Iris pigment epithelial cell (primary cell): ENCODE measurements at places on chromosomes 1 and 21.
A peak's percentile ranks its signal among the peaks of the same experiment; 100 is the strongest.

DNA sequence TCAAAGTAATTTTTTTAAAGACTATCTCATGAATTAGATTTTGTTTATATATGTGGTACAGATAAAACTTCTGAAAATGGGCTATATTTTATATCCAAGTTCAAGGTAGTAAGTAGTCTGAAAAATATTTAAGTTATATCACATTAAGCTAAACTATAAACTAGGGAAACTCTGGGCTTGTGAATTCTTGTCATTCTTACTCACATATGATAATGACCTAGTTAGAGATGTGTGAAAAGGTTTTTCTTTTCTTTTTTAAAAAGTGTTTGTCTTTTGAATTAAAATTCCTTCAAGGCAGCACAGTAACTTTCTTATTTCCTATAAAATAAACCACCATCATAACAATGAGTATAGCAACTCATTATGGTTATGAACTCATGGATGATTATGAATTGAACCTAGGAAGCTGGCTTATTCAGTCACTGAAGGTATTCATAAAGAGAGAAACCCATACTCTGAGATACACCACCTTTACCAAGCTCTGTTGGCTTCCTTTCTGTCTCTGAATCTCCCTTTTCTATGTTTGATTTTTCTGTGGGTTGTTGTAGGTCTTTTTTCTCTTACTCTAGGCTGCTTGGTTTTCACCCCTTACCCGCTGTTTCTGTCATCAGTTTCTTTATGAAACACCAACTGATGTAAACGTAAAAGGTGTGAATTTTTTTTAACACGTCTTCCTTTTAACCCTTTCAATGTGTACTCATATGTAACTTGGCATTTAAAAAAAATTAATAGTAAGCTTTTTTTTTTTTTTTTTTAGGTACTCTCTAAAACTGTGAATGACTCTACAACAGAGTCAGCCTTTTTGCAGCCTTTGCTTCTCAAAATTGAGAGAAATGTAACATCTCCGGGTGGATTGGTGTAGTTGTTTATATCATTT is 25.2 kb downstream of the IL12RB2 start:
- DNase-seq = no peak

- DNase-seq = peak; percentile 45
Measured at GRCh38 chr1:117674521-117675400, 68.9 kb downstream of the TENT5C start.

DNA sequence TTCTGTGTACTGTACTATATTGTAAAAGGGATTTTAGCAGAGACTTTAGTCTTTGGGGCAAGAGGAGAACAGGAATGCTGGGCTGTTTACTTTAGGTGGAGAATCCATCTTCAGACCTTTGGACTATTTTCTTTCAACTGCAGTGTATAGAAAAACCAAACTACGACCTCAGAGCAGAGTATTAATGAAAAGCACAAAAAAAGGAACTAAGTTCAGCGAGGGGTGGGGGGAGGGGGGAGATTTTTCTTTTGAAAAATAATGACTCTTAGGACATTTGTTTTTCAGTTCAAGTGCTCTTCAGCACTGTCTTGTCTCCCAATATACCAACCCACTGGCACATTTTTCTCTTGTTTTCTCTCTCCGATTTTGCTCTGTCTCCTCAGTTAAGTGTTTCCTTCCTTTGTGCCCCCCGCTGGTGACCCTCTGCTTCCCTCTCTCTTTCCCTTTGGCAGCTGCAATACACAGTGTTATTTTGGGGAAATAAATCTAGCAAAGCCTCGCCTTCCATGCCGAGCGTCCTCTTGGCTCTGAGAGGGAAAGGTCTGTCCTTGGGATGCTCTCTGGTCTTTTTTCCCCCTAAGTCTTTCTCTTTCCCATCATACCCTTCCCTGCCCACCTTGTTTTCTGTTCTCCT is 44.8 kb downstream of the ACP6 start:
- no peak for DNase-seq

DNA sequence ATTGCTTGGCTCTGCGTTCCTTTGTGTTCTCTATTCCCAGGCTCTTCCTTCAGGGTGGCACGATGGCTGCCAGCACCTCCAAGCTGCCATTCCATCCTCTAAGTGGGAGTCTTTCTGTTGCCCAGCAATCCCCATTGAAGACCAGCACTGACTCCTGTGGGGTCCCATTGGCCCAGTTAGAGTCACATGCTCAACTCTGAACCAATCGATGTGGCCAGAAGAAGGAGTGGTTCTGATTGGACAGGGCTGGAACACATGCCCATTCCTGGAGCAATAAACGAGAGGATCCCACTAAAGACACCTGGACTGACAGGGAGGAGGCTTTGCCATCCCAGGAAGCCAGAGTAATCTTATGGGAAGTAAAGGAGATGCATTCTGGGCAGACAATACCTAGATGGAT is 97.2 kb upstream of the IGSF21 start:
- DNase-seq = no peak

DNA sequence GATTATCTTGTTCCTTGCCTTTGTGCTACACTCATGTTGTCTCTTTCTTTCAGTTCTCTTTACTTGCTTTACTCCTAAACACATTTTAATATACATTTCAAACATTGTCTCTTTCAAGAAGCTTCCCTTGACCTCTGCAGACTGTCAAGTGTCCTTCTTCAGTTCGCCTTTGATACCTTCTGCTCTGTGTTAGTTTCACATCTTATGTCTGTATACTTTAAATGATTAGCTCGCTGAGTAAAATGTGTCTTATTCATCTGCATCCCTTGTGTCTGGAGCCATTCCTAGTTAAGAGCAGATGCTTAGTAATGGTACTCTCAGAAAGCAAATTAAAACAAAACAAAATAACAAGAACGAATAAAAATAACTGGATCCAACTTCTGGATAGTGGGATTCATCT is 303.3 kb downstream of the S1PR1 start:
- DNase-seq = no peak

- peak; percentile 41 for DNase-seq
Measured at GRCh38 chr1:91781901-91782622, 103.9 kb downstream of the TGFBR3 start.

DNA sequence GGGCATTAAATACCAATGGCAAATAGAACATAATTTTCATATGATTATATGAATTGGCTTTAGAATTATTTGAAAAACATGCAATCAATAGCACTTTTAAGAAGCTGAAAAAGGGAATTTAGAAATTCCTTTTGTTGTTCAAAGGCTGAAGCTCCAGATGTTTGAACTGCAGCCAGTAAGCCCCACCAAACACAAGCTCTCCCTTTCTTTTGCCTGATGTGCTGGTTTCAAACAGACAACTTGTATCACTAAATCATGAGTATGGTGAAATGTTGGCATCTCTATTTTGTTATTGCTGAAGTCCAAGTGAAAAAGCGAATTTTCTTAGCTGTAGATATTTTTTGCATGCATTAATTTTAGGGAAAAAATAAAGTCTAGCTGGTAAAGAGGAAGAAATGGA is 27.5 kb upstream of the NCAM2 start:
- no peak for DNase-seq

DNA sequence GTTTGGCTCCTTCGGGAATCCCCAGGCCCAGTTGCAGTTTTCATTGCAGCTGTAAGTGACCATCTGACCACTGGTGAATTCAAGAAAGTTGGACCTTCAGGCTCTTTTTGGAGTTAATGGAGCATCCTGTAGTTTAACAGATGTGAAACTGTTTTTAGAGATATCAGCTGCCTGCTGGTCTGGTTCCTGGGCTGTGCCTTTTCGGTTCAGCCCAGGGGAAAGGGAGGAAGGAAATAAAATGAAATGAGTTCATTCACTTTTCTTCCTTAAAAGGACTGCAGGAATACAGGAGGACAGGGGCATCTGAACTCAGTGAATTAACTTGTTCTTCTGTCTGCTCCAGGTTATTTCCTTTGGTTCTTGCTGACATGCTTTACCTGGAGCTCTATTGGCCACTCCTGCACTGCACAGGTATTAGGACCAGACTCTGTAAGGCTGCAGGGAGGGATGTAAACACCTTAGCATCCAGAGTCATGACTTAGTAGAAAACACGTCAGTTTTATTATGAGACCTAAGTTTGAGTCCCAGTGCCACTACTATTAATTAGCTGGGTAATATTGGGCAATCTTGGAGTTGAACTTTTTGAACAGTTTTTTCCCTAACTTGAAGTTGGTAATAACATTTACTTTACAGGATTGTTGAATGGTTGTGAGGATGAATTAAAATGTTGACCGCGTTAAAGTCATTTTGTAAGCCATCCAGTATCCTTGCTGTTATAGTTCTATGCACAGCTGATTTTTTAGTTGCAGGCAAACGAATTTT is 83.6 kb downstream of the LRRC8D start:
- DNase-seq = no peak

GRCh38 chr1:227372726-227373130 is 54.4 kb upstream of the CDC42BPA start:
- DNase-seq = peak; percentile 88

GRCh38 chr1:110597966-110598365 is 8.2 kb downstream of the KCNA2 start:
- DNase-seq = no peak

GRCh38 chr1:31571340-31572295 is 4.7 kb upstream of the TINAGL1 start:
- no peak for DNase-seq

DNA sequence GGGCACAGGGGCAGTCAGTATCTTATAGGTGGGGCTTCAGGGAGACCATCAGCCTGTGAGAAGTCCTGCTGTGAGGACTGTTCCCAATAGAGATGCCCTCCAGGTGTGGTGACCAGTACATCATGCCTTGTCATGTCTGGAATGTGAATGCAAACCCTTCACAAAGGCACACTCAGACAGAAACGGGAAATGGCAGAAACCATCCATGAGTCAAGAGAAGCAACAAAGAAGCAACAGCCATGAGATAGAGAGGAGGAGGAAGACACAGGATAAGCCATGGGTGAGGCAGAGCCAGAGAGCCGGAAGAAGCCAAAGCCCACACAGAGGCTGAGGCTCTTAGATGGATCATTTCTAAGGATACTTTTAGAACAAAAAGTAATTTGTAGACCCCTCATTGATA is 20.1 kb upstream of the ZP4 start:
- no peak for DNase-seq

DNA sequence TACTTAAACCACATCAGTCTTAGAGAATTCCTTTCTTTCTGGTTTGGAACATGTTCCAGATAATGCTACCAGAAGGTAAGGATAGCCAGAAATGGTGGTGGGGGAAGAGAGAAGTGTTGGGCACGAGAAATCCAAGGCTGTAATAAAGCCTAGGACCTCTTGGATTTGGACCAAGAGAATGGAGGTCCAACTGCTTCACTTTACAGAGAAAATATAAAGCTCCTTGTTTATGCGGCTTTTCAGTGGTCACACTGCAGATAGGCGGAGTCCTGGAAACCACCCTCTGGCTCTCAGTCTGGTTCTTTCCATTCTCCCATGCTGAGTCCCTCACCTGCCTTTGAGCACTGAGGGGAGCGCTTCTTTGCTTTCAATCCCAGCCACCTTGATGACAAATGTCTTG is 87.8 kb downstream of the ADCY10 start:
- no peak for DNase-seq

- DNase-seq = no peak
Measured at GRCh38 chr1:59718064-59718988, 96.4 kb upstream of the HOOK1 start.

DNA sequence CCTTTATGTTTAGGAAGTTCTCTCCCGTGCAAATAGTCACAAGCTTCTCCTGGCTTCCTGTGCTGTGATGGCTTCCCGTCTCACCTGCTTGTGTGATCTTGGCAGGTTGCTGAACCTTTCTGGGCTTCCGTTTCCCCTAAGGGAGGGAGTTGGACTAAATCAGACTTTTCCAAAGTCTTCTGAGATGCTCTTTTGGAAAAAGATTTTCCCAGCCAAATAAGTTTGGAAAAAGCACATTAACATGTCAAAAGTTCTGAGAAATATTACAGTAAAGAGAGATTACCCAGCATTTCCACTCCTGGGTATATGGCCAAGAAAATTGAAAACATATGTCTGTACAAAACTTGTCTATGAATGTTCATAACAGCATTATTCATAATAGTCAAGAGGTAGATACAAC is 36.0 kb upstream of the TENT5C start:
- no peak for DNase-seq

DNA sequence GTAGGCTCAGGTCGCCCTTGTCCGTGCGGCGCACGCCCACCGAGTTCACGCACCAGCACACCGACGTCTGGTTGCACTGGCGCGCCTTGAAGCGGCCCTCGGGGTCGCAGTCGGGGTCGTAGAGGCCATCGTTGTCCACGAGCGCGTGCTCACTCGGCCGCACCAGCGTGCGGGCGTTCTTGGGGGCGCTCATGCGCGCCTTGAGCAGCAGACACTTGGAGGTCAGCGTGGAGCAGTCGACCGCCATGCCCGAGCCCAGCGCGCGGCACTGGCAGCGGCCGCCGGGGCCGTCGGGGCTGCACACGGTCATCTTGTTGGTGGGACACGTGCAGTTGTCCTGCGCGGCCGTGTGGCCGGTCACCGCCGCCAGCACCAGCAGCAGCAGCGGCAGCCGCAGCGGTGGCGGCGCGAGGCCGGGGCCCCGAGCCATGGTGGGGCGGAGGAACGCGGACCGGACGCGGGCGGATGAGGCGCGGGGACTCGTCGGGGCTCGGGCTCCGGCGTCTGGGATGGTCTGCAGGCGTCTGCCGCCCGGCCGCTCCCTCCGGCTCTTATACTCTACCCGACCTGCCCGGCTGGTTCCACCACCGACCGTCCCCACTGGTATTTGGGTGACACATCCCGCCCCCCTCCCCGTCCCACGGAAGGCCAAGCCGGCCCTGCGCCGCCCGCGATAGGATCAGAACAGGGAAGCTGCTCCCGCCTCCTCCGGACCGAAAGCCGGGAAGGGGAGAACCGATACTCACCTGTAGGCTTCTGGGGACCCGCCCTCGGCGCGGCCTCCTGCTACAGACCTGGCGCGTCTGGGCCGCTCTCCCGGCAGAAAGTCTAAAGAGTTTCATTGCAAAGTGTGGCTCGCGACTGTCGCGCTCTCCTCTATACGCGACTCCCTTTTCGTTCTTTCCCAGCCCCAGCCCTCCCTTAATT is at the start of gene TACSTD2:
TACSTD2 (minus strand) TSS at position 526 of the 927 bp plus-strand sequence; CDS start at position 430, 96 bp downstream.
- DNase-seq = no peak

GRCh38 chr1:32920833-32921232 is 19.6 kb upstream of the TMEM54 start:
- no peak for DNase-seq

- no peak for DNase-seq
Measured at GRCh38 chr1:225818229-225818628, 8.3 kb downstream of the EPHX1 start.

DNA sequence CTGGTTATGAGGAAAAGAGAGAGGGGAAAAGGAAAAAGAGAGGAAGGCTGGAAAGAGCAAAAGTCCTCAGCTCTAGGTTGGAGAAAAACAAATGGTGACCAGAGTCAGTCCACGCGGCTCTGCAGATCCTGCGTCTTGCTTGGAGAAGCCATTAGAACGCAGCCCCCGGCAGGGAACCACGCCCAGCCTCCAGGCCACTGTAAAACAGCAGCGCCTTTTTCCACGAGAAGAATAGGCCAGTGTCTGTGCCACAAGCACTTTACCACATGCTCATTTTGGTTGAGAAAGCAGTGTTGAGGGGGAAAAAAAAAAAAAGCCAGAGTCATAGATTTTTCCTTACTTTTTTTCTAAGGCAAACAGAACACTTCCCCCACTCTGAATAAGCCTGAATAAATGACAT is 846.9 kb upstream of the ADAMTS5 start:
- DNase-seq = no peak

GRCh38 chr1:29271724-29272123 is 35.4 kb downstream of the PTPRU start:
- peak; percentile 77 for DNase-seq
